Stimulated activated naive B cell treated with anti-CD40 and anti-IgM and Interleukin-4, amounts not matched to agents 10 μg/mL and 1 μg/mL and 100 μg/mL, for 72 hours (primary cell): ENCODE measurements at places on chromosomes 4 and X.

DNA sequence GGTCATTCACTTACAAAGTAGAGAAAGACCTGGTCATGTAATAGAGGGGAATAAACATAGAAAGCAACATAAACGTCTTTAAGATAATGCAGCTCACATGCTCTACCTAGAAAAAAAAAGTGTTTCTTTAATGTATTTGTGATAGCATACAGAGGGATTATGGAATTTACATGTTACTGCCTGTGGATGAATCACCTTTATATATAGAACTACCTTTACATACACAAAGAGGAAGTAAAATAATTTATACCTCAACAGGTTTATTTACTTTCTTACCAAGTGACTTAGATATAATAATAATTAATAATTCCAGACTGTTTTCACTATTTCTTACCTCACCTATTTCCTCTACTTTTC, 81.5 kb downstream of the PPP3CA start:
- no peak for DNase-seq

- DNase-seq = no peak
Observed at GRCh38 chr4:150960818-150961217, 54.3 kb downstream of the LRBA start.

DNA sequence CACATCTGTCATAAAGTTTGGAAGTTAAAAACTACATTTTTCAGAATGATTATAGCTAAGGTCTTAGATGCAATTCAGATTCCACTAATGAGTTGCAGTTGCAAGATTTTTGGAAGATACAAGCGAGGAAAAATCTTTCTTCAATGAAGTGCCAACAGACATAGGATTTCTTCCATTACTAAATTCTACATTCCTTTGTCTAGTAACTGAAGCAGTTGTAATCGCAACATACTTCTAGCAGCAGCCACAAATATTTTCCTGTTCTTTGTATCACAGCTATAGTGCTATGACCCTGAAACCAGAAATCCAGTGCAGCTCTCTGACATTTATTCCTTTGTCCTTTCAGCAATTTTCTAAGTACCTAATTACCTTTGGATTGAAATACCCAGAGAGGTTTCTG, 225.2 kb upstream of the SLIT2 start:
- no peak for DNase-seq

DNA sequence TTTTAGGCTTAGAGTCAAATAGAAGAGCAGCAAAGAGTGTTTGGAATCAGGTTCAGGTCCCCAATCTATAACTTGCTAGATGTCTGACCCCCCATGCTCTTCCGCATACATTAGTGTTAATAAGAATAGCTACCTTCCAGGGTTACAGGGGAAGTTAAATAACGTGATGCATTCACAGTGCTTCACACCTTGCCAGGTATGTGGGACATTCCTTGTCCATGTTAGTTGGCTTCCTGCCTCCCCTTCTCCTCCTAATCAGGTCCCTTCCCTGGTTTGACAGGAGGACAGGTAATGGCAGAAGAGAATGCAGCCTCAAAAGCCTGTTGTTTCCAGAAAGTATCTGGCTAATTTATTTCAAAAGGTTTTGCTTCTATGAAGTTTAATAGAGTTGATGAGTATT, 248.7 kb downstream of the MID1IP1 start:
- DNase-seq = no peak

DNA sequence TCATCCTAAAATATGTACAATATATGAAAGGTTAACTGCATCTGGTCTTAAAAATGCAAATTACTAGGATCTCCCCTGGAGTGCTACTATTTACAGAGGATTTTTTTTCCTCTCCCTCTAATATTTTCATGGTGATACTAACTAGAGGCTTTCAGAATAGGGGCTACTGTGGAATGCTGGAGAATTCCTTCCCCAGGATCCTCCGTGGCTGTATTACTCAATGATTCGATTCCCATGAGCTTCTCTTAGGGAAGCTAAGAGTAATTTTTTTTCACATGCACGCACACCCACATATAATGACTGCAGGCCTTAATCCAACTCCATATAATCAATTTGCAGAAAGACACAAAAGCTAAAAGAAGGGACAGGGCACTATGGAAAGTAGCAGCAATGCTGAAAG, 184.7 kb downstream of the ARHGAP6 start:
- no peak for DNase-seq
